Islet precursor cell (in vitro differentiated cells): ENCODE measurements at places on chromosomes 6 and 20.

GRCh38 chr6:106216527-106216926 is 109.0 kb downstream of the ATG5 start:
- no peak for DNase-seq

DNA sequence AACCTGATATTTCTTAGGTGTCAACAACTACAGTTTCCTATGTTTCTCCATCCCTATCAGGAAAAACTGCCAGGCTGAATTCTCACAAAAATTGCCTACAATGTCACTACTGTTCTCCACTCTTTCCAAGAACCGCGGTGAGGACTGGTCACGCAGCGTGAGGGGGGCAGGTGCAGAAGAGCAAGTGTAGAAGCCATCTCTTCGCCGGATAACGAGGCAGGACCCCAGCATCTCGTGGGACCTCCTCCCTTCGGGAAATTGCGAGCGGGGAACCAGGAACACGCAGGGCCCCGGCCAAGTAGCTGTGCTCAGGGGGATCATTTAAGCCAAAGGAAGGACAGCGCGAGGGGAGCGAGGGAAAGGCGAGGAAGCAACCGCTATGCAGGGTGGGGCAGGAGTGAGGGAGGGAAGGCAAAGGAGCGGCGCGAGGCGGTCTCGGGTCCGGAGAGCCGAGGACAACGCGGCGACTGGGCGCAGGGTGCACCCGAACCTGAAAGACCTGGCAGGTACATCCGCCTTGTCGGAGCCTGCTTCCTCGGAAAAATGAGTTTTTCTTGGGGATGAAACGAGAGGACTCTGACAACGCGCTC is 559 bp downstream of the APMAP start:
- no peak for DNase-seq

DNA sequence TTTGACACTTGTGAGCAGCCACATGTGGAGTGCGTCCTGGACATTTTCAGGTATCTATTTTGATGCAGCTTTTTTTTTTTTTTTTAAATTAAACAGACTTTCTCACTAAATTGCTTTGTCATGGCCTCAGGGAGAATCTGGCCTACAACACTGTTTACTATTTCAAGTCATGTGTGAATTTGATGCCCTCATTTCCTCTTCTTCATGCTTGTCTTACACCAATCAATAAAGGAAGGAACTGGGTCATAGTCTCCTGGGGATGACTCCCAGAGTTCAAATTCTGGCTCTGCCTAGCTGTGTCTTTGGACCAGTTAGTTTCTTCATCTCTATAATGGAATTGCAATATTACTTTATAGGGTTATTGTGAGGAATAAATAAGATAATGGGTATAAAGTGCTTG is 554.1 kb downstream of the PRKN start:
- DNase-seq: no peak

GRCh38 chr6:2503816-2504494 is 246.8 kb downstream of the MYLK4 start:
- DNase-seq: no peak

GRCh38 chr6:42727627-42728026 is 5.2 kb upstream of the PRPH2 start:
- DNase-seq: no peak

DNA sequence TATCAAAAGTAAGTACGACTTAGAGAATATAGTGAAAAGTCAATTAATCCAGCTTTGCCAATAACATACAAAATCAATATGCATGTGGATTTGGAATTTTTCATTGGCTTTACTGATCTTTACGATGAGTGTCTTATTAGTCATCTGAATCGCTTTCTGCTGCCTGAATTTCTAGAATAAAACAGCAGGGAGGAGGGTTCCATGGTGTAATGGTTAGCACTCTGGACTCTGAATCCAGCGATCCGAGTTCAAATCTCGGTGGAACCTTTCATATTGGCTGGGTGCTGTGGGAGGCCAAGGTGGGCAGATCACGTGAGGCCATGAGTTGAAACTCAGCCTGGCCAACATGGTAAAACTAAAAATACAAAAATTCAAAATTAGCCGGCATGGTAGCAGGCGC is 448.8 kb downstream of the RNF144B start:
- no peak for DNase-seq

- DNase-seq: no peak
These were observed 233.0 kb upstream of the PRND start for GRCh38 chr20:4488407-4489339.
